ENCODE measurements at places on chromosomes 13 and 19. TPM values are rescaled to one million over a fixed set of nuclear protein-coding genes. Genes with fewer than 3 reads are reported as not detected.

POLR2I gene
- polyA plus RNA-seq = 53.4 TPM

RAB20 gene
- polyA plus RNA-seq = 6.6 TPM

NKPD1 gene
- 0.31 TPM for polyA plus RNA-seq

DNA sequence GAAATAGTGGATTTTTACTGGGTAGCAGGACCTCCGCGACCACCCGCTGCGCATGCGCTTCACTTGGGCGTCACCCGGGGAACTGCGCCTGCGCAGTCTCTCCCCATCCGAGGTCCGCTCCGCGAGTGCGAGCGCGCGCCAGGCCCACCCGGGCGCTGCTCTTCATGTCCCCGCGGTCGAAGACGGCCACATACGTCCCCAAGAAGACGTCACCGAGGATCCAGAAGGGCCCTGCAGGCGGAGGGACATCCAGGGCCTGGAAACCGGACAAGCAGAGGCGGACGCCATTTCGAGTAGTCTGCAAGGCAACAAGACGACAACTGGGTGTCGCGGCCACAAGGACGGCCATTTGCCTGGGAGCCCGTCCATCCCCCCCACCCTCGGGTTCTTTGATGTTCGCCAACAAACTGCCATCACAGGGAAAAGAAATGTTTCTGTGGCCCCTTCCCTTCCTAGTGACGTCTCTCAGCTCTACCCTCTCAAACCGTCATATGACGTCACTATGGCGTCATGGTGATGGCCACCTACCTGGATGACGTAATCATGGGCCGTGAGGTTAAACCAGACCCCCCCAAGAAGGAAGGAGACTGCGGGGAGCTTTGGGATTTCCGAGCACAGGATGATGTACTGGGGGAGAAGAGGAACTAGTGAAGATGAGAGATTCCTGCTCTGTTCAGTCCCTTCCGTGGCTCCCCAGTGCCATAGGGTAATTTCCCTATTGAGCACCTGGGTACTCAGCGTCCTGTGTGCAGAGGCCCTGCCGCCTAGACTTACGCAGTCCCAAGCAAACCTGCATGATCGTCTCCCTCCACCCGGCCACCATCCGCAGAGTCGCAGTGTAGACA, 6.7 kb downstream of the NAPSA start:
- peak; percentile 55 for DNase-seq

GRCh38 chr13:107730813-107731212, 484.5 kb downstream of the LIG4 start:
- no peak for DNase-seq

GRCh38 chr19:5934774-5935472, 20.9 kb downstream of the CAPS start:
- peak; percentile 76 for DNase-seq

Measured in renal pelvis (tissue), 12 donors.